ENCODE measurements at places on chromosomes 1 and 21.

GRCh38 chr1:186605762-186606350 is 74.4 kb downstream of the PTGS2 start:
- DNase-seq, result peak; percentile 58

DNA sequence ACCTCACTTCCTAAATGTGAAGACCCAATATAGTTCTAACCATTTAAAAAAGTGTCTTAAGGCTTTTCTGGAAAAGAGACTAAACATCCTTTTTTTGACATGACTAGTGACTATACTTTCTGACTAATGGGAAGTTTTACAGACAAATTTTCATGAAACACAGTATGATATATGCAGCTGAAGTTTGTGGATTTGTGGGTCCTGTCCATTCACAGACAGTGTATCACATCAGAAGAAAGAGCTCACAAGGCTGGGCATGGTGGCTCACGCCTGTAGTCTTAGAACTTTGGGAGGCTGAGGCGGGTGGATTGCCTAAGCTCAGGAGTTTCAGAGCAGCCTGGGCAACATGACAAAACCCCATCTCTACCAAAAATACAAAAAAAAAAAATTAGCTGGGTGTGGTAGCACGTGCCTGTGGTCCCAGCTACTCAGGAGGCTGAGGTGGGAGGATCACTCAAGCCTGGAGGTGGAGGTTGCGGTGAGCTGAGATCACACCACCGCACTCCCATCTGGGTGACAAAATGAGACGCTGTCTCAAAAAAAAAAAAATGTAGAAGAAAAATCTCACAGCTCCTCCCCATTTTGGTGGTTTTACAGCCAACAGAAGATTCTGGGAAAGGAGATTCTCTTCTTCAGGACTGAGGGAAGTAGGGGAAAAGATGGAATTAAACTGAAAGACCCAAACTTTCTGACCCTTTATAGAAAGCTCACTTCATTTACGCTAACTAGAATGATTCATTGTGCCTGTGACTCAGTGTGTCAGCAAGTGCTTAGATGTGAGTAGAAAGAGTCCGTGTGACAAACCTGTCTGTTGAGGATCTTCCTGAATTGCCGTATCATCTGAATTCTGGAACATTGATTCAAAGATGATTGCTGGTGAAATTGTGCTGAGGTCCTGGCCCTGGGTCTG is 15.2 kb upstream of the YRDC start:
- no peak for DNase-seq

DNA sequence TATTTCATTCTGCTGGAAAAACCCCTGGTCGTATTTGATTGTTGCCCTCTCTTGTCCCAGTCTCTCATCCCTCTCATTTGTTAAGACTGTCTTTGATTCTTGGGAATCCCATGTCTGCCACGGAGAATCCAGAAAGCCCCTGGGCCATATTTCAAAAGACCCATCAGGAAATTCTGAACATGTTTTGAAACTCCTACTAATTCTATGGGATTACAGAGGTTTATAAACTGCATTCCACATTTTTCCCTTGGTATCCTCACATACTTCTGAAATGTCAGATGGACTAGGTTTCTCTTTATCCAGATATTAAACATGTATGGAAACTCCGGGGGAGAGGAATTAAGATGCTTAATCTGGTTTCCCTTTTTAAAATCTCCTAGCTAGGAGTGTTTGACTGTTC is 80.0 kb downstream of the HUNK start:
- DNase-seq, result no peak

- no peak for DNase-seq
Observed at GRCh38 chr1:208256091-208256490, 11.9 kb upstream of the PLXNA2 start.

DNA sequence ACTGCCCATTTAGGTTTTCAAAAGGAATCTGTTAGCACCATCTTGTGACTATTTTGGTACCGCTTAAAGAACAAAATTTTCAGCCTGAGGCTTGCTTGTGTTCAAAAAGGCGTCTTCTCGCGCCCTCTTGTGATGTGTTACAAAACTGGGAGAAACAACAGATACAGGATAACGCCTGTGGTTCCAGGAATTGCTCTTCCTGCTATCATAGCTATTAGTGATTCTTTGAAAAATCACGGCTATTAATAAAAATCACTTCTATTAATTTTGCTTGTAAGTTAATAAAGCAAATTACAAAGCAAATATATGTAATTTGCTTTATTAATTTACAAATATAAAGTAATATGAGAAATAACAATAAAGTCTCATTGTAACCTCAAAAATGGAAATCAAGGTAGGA is 82.2 kb upstream of the ABCD3 start:
- DNase-seq, result peak; percentile 69

DNA sequence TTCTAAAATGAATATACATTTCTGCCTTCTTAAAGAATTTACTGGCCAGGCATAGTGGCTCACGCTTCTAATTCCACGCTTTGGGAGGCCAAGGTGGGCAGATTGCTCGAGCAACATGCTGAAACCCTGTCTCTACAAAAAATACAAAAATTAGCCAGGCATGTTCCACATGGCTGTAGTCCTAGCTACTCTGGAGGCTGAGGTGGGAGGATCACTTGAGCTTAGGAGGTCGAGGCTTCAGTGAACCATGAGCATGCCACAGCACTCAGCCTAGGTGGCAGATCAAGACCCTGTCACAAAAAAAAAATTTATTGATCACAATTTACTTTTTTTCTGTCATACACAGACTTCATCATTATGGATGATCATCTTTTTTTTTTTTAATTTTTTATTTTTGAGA is 11.5 kb downstream of the CDC14A start:
- no peak for DNase-seq

DNA sequence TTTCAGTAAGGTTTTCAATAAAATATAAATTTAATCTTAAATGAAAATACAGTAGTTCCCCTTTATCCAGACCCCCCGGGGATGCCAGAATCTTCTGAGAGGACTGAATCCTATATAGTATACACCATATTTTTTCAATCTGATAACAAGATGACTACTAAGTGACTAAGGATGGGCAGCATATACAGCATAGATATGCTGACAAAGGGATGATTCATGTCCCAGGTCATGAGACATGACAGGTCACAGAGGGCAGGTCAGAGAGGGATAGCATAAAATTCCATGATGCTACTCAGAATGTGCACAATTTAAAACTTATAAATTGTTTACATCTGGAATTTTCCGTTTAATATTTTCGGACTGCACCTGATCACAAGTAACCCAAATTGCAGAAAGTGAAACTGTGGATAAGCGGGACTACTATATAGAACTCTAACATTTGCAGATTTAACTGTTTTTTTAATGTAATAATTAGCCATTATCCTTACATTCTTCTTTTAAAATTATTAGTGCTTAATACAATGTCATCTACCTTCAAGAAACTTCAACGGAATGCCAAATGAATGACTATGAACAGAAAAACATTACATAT is 48.8 kb downstream of the LRRC40 start:
- no peak for DNase-seq

DNA sequence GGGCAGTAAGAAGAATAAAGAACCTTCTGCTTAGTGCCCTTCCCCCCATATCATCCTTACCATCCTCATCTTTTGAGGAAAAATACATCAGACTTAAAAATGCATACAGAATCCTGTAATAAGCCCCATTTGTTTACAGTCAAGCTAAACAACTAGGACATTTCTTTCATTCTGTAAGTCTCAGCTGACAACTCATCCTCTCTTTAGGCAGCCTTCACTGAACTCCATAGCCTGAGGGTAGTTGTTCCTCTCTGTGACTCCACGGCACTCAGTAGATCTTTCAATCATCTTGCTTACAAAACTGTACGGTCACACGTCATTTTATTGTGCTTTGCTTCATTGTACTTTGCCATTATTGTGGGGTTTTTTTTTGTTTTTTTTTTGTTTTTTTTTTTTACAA is 82.5 kb downstream of the NRIP1 start:
- no peak for DNase-seq

DNA sequence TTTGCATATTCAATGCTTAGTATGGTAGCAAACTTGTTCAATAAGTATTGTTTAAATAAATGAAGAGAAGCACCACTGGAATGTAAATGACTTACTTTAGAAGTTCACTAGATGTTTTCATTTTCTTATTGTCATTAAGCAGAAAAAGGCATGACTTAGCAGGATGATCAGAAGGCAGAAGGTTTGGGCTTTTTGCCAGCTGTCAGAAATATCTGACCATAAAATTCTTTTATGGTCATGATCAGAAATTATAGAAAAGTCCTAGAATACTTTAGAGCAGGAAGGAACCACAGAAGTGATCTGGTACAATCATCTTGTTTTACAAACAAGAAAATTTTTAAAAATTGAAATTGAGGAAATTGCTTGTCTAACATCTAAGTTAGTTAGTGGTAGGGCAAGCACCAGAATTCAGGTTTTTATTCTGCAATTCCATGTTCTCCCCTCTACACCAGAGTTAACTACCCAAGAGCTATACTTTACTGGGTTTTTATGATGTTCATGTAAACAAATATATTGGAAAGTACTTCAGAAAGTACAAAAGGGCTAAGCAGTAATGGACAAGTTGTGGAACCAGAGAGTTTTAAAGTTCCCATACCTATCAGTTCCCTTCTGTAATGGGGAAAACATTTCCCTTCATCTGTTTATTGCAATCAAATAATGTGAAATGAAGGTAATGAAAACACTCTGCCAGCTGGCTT is 10.1 kb downstream of the FMO5 start:
- DNase-seq, result no peak

GRCh38 chr1:151841141-151841540 is 1.5 kb upstream of the C2CD4D start:
- DNase-seq, result no peak

GRCh38 chr1:225911191-225912130 is 12.6 kb downstream of the PYCR2 start:
- DNase-seq, result no peak

- DNase-seq, result no peak
Observed at GRCh38 chr1:223500560-223501425, 107.6 kb downstream of the CCDC185 start.

DNA sequence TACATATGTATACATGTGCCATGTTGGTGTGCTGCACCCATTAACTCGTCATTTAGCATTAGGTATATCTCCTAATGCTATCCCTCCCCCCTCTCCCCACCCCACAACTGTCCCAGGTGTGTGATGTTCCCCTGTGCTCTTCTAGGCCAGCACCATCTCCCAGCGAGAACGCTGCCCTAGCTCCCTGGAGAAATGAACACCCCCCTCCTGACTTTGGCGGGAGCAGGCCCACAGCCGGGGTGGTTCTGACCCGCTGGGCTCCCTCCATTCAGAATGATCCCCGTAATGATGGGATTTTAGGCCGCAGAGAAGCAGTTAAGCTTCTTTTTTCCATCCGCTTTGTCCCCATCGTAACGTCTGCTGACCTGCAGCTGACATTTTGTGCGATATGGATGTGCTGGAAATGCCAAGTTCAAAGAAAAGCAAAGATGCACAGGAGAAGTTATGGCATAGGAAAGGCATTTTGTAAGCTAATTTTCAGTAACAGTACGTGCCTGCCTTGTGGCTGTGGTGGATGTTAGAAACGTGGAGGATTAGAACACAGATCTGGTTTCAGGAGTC is 39.3 kb downstream of the ELK4 start:
- no peak for DNase-seq

DNA sequence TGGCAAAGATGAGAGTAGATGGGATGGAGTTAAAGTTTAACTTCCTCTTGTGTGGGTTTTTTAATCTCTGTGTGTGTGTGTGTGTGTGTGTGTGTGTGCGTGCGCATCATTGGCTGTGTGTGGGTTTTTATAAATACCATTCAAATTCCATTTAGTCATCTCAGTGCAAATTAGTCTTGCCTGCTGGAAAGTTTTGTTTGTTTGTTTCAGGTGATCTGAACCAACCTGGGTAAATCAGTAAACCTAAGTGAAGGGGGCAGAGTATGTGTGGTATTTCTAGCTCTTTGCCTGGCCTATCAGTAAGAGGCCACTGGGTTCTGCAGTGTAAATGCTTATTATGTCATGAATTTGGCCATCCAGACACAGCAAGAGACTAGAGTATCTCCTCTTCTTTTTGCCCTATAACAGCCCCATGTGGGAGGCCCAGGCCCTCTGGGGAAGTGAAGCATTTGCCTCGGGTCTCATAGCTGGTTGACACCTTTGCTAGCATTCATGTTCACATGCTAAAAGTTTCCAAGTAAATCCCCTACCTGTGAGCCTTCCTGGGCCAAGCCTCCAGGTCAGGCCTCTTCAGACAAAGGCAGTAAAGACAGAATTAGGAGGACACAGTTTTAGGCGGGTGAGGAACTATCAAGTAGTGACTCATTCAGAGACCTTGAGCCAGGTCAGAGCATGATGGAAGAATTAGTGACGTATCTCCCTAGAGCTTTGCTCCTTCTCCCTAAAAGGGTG is 14.7 kb downstream of the INTS3 start:
- DNase-seq, result peak; percentile 26

DNA sequence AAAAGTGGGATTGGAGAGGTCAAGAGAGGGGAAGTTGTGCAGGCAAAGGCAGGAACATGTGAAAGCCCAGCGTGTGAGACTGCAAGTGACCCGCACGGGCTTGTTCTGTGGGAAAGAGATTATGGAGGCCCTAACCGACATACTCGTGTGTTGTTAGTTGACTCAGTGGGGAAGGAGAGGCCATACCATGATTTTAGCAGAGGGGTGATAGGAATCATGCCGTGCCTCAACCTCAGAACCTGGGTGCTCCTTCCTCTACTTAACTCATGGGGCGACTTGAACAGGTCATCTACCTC is 19.3 kb downstream of the PGLYRP3 start:
- no peak for DNase-seq

GRCh38 chr1:194103101-194103500 is 916.7 kb upstream of the B3GALT2 start:
- no peak for DNase-seq

- peak; percentile 53 for DNase-seq
Observed at GRCh38 chr1:22639286-22639685, 2.9 kb downstream of the C1QA start.

GRCh38 chr1:59194621-59195020 is 102.3 kb upstream of the FGGY start:
- no peak for DNase-seq

GRCh38 chr1:155499953-155500639 is 62.5 kb downstream of the ASH1L start:
- DNase-seq, result no peak

GRCh38 chr1:16184557-16185303 is 27.7 kb downstream of the ARHGEF19 start:
- DNase-seq, result no peak

DNA sequence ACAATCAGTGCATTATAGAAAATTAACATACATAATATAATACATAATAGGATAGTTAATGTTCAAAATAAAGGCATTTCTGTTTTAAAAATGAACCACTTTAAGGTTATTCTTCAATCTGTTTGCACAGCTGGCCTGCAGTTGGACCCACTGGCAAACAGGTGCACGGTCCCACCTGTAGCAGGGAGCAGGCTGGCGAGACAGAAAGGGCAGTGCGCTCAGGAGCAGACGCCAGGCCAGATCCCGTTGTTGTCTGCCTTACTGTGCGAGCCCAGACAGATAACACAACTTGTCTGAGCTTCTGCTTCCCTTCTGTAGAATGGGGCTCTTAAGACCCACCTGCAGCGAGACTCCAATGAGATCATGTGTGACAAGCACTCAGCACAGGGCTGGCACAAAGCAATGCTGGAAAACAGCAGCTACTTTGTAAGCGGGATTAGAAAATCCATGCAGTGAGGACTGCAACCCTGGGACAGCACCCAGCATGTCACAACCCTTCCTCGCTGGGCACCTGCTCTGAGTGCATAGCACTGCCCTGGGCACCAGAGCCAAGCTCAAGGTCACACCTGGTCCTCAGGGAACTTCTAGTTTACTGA is 33.5 kb downstream of the VPS26C start:
- DNase-seq, result no peak

GRCh38 chr1:33624991-33625870 is 152.8 kb downstream of the ZSCAN20 start:
- DNase-seq, result peak; percentile 40

- DNase-seq, result no peak
Observed at GRCh38 chr1:223315665-223316064, 48.3 kb downstream of the SUSD4 start.

Measured in NB4 (cell line).